ENCODE measurements at places on chromosomes 2 and 18.

GRCh38 chr2:96554293-96555145, 18.0 kb downstream of the ARID5A start:
- peak; percentile 79 for DNase-seq

- no peak for DNase-seq
Observed at GRCh38 chr2:182066400-182067087, 80.9 kb downstream of the PPP1R1C start.

DNA sequence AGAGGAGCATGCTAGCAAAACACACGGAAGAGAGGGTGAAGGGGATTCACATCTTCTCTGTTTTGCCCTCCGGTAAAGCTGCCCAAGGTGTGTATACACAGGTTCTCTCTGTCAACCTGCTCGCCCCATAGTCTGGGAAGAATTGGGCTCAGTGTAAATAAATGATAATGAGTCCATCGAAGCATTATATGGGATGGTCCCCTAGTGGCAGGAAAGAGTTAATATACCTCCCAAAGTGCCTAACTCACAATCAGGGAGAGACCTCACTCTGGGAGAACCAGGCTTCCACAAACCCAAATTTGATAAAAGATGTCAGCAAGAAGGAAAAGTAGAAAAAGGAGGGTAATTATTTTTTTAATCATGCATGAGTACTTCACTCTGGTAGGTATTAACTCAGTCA, 262.2 kb upstream of the ZNF521 start:
- no peak for DNase-seq

GRCh38 chr18:26215247-26215970, 10.8 kb upstream of the TAF4B start:
- peak; percentile 60 for DNase-seq

DNA sequence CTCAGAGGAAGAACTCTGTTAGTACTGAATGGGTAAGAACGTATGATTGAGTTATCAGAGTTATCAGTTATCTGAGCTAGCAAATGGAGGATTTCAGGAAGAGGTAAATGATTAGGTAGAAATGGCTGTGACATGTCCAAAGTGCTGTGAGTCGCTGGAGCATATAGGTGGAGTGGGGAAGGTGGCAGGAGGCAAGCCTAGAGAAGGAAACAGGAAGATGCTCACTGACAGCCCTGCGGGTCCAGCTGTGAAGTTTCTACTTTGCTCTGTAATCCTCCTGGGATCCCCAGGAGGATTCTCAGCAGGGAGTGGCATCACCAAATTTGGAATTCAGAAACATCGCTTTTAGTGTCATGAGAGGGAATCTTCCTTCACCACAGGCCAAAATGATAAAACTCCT, 52.0 kb downstream of the GYPC start:
- no peak for DNase-seq

- peak; percentile 59 for DNase-seq
Observed at GRCh38 chr18:74040459-74041332, 106.9 kb downstream of the FBXO15 start.

DNA sequence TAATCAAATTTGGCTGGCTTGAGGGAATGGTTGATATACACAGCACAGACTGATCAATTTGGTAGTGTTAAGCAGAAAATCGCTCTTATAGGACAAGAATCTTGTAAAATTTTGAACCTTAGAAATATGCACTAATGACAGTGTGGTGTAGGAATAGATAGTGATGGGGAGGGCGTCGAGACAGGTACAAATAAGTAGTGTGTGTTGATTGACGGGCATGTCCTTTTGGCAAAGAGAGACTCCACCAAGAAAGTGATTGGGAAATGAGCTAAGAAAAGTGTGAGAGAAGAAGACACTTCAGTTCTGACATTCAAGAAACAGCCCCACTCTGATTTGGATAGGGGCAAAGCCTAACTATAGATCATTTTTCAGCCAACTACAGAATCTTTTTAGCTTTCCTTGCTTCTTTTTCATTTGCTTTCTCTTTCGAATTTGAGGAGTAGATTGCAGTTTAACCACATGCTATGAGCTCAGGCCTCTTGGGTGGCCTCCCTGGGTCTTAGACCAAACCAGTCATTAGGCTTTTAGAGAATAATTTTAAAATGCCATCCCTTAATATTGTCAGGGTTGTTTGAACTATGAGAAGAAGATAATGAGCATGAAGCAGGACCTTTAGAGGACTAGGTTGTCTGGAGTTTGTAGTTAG, 127.1 kb downstream of the CERS6 start:
- DNase-seq, result no peak

- DNase-seq, result peak; percentile 24
Observed at GRCh38 chr2:155145758-155146229, 447.3 kb downstream of the KCNJ3 start.

DNA sequence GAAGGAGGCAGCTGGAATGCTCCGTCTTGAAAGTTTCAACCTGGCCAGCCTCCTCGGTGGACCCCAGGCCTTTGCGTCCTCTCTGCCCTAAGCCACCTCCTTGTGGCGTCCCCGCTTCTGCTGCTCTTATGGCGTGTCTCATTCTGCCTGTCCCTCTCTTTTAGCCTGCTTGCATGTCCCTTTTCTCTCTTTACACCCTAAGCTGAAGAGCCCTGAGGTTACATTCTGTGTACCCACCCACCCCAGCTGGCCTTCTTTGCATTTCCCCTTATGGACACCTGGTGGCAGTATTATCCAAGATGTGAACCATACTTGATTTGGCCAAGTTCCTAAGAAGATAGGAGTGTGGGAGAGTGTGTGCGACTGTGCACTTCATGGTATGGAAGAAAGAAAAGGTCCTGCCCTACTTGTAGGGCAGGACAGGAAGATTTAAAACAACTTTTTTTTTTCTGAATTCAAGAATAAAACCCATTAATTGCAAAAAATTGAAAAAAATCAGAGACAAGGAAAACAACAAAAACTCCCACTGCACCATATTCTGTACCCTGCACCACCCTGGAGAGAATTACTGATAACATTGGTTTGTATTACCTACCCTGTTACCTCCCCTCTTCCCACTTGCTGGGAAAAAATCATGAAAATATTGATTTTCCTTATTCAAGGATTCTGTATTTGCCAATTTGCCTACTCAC, 77.4 kb downstream of the DYSF start:
- peak; percentile 64 for DNase-seq

DNA sequence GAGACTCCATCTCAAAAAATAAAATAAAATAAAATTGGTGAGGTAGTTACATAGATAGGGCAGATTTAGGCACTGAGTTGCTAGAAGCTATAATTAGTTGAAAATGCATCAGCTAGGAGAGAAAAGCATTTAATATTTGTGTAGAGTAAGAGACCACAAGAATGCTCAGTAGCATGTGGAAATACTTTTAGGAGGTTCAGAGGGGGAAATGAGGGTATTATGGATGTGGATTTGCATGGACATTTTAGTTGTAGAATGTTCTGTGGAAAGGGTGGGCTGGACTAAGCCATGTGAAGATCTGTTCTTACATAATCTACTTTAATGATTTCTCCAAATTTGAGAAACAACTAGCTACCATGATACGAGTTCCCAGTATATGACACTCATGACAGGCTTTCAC, 95.5 kb downstream of the ATP9B start:
- DNase-seq, result no peak

DNA sequence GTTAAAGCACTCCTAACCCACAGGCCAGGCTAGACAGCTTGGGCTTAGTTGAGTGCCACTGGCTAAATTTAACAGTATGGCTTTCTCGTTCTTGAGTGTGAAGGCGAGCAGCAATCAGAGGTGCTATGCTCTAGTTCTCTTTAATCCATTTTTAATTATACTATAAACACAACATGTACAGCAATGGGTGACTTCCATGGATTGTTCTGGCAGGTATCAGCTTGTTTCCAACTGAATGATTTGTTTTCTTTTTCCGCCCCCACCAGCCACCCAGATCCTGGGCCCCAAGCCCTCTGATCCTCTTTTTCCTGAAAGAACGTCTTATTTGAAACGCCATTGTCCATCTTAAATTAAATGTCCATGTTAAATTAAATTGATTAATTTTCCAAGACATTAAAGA, 244.8 kb downstream of the IKZF2 start:
- no peak for DNase-seq

DNA sequence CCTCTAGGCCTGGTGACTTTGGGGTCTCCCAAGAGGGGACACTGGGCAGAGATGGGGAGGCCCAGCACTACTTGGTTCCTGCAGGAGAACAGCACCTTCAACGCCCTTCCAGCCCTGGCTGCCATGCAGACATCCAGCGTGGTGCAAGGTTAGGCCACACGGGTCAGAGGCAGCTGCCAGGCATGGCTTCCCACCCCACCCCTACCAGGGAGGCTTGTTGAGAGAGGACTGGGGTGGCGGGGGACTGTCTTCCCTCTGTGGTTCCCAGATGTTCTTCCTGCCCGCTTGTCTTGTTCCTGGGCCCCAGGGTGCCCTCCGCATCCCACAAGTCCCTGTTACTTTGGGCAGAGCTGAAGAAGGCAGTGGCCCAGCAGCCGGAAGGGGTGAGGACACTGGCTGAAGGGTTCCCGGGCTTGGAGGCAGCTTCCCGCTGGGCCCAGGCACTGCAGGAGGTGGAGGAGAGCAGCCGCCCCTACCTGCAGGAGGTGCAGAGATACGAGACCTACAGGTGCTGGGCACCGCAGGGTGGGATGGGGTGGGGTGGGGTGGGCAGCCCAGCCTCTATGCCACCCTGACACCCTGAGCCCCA, 4.5 kb downstream of the PROM2 start:
- DNase-seq, result no peak

GRCh38 chr18:5195656-5196055, 1.4 kb downstream of the AKAIN1 start:
- DNase-seq, result no peak

GRCh38 chr2:37189452-37190153, 1.1 kb upstream of the SULT6B1 start:
- DNase-seq, result no peak

DNA sequence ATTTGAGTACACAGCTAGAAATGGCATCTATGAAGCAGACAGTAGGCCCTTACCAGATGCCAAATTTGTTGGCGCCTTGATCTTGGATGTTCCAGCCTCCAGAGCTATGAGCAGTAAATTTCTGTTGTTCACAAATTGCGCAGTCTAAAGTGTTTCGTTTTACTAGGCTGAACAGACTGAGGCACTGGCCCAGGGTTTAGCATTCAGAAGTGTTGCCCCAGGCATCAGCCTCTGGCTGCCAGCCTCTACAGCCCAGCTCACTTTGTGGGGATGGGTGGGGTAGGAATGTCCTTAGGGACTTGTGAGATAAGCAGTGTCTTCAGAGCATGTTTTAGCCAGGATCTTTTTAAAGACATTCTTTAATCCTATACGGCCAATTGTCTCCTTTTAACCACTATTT, 51.5 kb upstream of the MGAT5 start:
- DNase-seq, result no peak

DNA sequence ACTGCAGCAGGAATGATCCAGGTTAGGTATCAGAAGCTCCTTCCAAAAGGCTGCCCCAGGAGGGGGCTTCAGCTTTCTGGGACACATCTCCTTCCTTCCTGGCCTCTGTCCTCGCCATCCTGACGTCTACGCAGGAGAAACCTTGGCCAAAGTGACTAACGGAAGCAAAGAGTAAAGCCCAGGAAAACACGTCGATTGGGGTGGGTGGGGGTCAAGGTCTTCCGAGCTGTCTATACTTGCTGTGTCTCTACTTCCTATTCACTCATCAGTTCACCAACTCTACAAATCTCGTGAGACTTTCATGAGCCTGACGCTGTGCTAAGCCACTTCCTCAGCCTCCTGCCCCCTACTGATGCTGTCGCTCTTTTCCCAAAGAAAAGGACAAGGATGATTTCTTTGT, 212.6 kb downstream of the TNS1 start:
- peak; percentile 28 for DNase-seq

- DNase-seq, result no peak
Observed at GRCh38 chr2:67374481-67374880, 22.7 kb upstream of the ETAA1 start.

DNA sequence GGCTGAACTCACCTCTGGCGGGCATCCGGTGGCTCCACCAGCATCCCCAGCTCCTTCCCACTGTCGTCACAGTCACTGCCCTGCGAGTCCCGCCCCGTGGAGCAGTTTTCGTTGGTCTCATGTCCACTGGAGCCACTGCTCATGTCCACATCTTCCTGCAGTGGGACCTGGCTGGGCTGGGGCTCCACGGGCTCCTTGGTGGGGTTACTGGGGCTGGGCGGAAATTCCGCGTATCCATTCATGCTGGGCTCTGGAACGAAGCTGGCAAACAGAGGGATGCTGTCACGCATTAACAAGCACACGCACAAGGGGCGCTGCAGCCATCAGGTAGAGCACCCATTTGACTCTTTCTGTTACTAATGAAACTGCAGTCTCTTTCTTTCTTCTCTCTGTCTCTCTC, 10.7 kb downstream of the PER2 start:
- DNase-seq, result no peak

GRCh38 chr2:230408244-230408842, 7.7 kb upstream of the SP100 start:
- no peak for DNase-seq

DNA sequence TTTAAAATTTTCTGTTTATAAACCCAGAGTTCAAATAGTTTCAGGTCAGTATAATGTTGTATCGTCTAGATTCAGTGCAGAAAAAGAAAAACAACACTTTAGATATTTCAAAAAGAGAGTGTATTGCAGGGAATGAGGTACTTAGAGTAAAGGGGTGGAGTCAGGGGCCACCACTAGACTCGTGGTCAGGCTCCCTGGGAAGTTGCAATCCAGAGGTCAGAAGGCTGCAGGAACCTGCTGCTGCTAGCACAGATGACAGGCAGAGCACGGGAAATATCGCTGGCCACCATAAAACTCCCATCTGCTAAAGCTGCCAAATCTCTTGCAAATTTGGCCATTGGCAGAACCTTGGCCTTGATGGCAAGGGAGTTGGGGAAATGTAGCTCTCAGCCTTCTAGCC, 64.6 kb downstream of the THNSL2 start:
- DNase-seq, result no peak
